Fibroblast of lung (primary cell): ENCODE measurements at places on chromosomes 5 and 9. TPM values are rescaled to one million over a fixed set of nuclear protein-coding genes. Genes with fewer than 3 reads are reported as not detected.

DNA sequence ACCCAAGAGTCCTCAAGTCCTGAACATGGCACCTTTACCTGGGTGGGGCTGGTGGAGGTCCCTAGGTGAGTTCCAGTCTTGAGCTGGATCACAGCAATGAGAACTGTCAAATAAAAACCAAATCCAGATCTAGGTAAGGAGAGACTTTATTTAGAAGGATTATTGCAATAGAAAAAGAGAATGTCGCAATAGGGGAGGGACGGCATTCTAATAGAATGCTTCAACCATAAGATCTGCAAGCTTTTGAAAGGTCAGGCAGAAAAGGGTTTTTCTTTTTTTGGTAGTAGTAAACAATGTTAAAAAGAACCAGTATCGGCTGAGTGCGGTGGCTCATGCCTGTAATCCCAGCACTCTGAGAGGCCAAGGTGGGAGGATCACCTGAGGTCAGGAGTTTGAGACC, 5.2 kb upstream of the GCNT1 start:
- no peaks in the 10 kb centered on the region for H3K36me3 ChIP-seq
- DNase-seq = peak; percentile 90
- H3K27me3 ChIP-seq = no peaks in the 10 kb centered on the region
- no peak overlapping the region for H3K27ac ChIP-seq

Gene MOB3B
- under 0.01 TPM in 2 replicates for total RNA-seq

DNA sequence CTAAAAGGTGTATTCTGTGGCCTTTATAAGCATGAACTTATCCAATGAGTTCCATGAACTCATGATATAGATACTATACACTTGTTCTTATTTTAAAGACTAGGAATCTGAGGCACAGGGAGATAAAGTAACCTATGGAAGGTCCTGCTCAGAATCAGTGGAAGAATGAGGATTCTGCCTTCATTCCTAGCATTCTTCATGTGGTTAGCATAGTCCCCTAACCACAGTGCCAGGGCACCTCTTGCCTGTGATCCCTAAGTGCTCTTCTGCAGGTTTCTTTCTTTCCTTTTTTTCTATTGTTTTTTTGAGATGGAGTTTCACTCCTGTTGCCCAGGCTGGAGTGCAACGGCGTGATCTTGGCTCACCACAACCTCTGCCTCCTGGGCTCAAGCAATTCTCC, 174.1 kb downstream of the C9orf152 start:
- no peaks in the 10 kb centered on the region for H3K36me3 ChIP-seq
- H3K4me3 ChIP-seq = no peak overlapping the region
- H3K27ac ChIP-seq = no peak overlapping the region
- peaks cover 32% of the 10 kb centered on the region for H3K4me1 ChIP-seq

- no peak overlapping the region for H3K27ac ChIP-seq
- H3K4me1 ChIP-seq = no peaks in the 10 kb centered on the region
- DNase-seq = no peak
- no peak overlapping the region for H3K4me3 ChIP-seq
These were observed 102.8 kb downstream of the SNX18 start for GRCh38 chr5:54620141-54620933.
